ENCODE measurements at places on chromosomes 5 and 9.

- no peaks in the 10 kb centered on the region for H3K27me3 ChIP-seq
- no peaks in the 10 kb centered on the region for H3K4me1 ChIP-seq
- H3K36me3 ChIP-seq = no peaks in the 10 kb centered on the region
- H3K27ac ChIP-seq = no peak overlapping the region
- H3K4me3 ChIP-seq = no peak overlapping the region
- no peak for DNase-seq
These were observed 108.3 kb downstream of the DRD1 start for GRCh38 chr5:175335691-175336090.

DNA sequence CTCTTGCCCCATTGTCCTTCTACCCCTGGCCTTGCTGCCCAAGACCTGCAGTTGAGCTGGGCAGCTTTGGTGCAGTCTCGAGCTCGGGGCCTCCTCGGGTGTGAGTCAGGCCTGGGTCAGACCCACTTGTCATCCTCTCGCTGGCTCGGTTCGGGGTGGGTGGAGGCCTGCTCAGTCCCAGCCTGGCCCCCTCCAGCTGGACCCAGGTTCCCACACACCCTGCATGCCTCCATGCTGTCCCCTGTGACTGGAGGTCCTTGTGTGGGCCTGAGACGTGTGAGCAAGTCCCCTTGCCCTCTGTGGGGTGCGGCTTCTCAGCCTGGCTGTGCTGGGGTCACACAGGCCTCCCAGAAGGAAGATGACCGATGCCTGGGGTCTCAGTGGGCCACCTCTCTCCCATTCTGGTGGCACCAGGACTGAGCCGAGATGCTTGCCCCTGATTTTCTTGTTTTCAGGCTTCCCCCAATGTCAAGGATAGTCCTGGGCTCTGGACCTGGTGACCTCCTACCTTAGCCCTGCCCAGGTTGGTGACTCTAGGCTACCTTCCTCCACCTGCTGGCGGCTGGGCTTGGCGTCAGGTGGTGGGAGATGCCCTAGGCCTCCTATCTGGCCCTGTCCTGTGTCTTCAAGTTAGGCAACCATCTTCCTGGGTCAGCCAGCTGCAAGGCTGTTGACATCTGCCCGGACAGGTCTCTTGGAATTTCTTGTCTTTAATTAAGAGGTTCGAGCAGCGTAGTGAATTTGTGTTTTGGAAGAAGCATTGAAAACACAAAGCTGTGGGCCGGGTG lies 15.1 kb downstream of the WNK2 start:
- no peaks in the 10 kb centered on the region for H3K27me3 ChIP-seq
- DNase-seq = no peak
- H3K27ac ChIP-seq = no peak overlapping the region
- no peaks in the 10 kb centered on the region for H3K36me3 ChIP-seq
- H3K4me1 ChIP-seq = peaks cover 14% of the 10 kb centered on the region
- H3K4me3 ChIP-seq = no peak overlapping the region

GRCh38 chr9:79670269-79670961 lies 98.7 kb downstream of the TLE4 start:
- no peak overlapping the region for H3K4me3 ChIP-seq
- peak; percentile 88 for DNase-seq
- peaks cover 49% of the 10 kb centered on the region for H3K4me1 ChIP-seq
- H3K27ac ChIP-seq = peak overlapping the region; percentile 97
- H3K27me3 ChIP-seq = no peaks in the 10 kb centered on the region

DNA sequence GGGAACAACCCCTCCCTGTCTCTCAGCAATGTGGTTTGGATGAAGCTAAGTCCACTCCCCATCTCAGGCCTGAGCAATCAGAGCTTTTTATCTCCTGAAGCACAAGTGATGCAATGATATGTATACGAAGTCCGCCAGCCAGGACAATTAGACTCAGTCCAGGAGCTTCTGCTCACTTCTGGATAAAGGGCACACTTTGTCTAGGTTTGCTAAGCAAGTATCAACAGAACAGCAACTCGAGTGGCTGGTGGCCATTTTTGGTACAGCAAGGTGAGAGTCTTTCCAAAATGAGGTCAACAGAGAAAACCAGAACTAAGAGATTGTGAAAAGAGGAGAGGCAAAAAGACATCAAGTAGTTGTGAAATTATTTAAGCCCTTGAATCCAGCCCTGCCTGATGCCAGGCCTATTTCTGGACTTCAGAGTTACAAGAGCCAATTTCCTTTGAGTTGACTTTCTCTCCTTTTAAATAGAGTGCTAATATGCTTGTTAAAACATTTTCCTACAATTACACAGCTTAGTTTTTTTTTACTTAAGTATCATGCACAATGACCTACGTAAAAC lies 8.2 kb downstream of the NDUFA8 start:
- no peaks in the 10 kb centered on the region for H3K27me3 ChIP-seq
- H3K27ac ChIP-seq = no peak overlapping the region
- no peaks in the 10 kb centered on the region for H3K4me1 ChIP-seq

DNA sequence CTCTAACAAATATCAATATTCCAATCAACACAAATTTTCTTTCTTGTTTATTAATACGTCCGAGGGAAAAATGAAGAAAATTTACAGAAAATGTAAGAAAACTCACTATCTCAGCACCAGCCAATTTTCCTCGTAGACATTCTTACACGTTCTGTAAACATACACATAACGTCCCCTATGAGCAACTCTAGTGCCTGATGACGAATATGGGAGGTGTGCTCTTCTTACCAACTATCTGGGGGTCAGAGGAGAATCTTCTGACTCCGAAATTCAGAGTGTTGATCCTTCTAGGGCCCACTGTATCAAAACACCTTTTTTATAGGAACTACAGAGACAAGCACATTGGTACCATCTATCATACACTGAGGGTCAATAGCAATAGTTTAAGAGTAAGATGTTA lies 198.7 kb downstream of the GAPVD1 start:
- H3K27ac ChIP-seq = no peak overlapping the region
- H3K36me3 ChIP-seq = 0 out of 2 replicates have a peak, but pooled peaks cover 7% of the 10 kb centered on the region
- H3K4me1 ChIP-seq = no peaks in the 10 kb centered on the region
- no peak for DNase-seq
- H3K27me3 ChIP-seq = no peaks in the 10 kb centered on the region

DNA sequence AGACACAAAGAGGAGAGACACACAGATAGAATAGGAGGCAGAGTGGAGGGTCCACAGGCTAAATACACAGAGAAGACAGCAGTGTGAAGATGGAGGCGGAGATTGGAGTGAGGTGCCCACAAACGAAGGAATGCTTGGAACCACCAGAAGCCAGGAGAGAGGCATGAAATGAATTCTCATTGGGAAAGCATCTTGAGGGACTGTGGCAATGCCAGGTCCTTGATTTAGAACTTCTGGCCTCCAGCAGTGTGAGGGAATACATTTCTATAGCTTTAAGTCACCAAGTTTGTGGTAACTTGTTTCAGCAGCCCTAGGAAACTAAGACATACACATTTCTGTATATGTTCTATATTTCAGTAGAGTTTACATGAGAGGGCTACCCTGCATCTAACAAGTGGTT lies 396.6 kb upstream of the ZNF608 start:
- DNase-seq = no peak
- no peaks in the 10 kb centered on the region for H3K4me1 ChIP-seq
- no peak overlapping the region for H3K27ac ChIP-seq
- no peaks in the 10 kb centered on the region for H3K36me3 ChIP-seq
- no peaks in the 10 kb centered on the region for H3K27me3 ChIP-seq
- no peak overlapping the region for H3K4me3 ChIP-seq

DNA sequence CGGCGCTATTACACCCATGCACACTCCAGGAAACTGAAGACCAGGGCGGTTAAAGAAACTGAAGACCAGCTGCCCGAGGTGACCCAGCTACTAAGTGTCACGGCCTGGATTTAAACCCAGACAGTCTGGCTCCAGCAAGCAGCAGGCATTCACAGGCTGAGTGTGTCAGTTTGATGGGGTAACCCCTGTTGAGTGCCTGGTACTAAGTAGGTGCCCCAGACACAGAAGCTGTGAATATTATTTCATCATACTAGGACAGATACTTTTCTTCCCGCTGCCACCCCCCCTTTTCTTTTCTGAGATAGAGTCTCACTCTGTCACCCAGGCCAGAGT lies 7.3 kb downstream of the ENG start:
- no peaks in the 10 kb centered on the region for H3K4me1 ChIP-seq
- no peaks in the 10 kb centered on the region for H3K27me3 ChIP-seq
- no peaks in the 10 kb centered on the region for H3K36me3 ChIP-seq
- DNase-seq = no peak
- no peak overlapping the region for H3K4me3 ChIP-seq

DNA sequence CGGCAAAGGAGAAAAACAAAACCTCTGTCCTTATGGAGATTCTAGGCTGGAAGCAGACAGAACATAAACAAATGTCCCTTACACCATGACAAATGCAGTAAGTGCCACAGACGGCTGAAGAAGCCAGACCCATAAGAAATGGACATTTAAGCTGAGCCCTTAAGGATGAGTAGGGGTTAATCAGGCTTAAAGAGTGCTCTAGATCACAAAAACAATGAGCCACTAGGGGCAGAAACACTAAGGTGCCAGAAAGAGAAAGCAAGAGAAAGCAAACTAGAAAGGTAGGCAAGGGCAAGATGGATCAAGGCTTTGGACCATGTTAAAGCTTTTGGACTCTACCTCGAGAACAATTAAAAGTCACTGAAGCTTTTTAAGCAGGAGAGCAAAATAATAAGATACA lies 326.9 kb upstream of the WWC1 start:
- H3K4me1 ChIP-seq = no peaks in the 10 kb centered on the region
- H3K27me3 ChIP-seq = peaks cover 17% of the 10 kb centered on the region
- H3K27ac ChIP-seq = no peak overlapping the region
- DNase-seq = no peak
- no peak overlapping the region for H3K4me3 ChIP-seq
- no peaks in the 10 kb centered on the region for H3K36me3 ChIP-seq

- peaks cover 2% of the 10 kb centered on the region for H3K27me3 ChIP-seq
- H3K4me3 ChIP-seq = no peak overlapping the region
- DNase-seq = no peak
- no peak overlapping the region for H3K27ac ChIP-seq
These were observed 4.1 kb downstream of the CFAP95 start for GRCh38 chr9:69824499-69825252.

DNA sequence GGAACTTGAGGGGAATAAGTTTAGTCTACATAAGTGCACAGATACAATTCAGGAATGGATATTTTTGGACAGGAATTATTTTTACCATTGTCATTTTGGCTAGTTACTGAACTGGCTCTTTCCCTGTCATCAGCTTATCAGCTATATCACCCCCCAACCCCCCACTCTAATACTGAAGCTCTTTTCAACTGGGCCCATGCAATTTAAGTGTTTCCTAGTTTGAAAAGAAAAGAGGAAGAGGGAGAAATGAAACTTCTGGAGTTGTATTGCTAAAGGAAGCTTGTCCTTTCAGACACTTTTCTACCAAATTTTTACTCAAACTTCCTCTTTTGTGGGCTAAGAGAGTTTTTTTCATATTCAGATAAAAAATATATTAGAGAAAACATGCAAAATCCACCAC lies 18.5 kb upstream of the TIMD4 start:
- no peak overlapping the region for H3K27ac ChIP-seq
- DNase-seq = no peak
- no peaks in the 10 kb centered on the region for H3K4me1 ChIP-seq
- H3K4me3 ChIP-seq = no peak overlapping the region
- no peaks in the 10 kb centered on the region for H3K36me3 ChIP-seq

DNA sequence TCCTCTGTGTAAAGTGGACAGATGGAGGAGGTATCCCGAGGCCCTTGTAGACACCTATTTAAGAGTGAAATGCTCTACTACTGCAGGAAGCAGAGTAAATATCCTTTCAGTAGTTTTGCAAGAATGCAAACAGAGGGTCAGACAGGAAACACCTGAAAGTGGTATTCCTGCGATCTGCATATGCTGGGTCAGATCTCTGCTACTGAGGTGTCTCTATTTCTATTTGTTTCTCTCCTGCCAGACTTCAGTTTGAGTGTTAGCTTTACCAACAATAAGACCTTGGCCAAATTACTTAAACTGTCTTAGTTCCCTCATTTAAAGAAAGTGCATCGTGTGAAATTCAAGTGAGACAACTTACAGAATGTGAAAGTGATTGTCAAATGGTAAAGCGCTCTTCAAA lies 47.6 kb downstream of the JAKMIP2 start:
- no peaks in the 10 kb centered on the region for H3K27me3 ChIP-seq
- H3K36me3 ChIP-seq = no peaks in the 10 kb centered on the region
- H3K27ac ChIP-seq = no peak overlapping the region
- H3K4me3 ChIP-seq = no peak overlapping the region

GRCh38 chr5:10317825-10318682 lies 10.4 kb upstream of the CMBL start:
- DNase-seq = peak; percentile 93
- no peak overlapping the region for H3K4me3 ChIP-seq
- H3K36me3 ChIP-seq = no peaks in the 10 kb centered on the region
- H3K27me3 ChIP-seq = no peaks in the 10 kb centered on the region
- peaks cover 11% of the 10 kb centered on the region for H3K4me1 ChIP-seq
- H3K27ac ChIP-seq = peak overlapping the region; percentile 52

- no peak overlapping the region for H3K27ac ChIP-seq
- no peak for DNase-seq
- no peaks in the 10 kb centered on the region for H3K4me1 ChIP-seq
- no peaks in the 10 kb centered on the region for H3K36me3 ChIP-seq
- H3K4me3 ChIP-seq = no peak overlapping the region
These were observed 82.3 kb upstream of the ITGA2 start for GRCh38 chr5:52906845-52907244.

- no peaks in the 10 kb centered on the region for H3K36me3 ChIP-seq
- no peak overlapping the region for H3K4me3 ChIP-seq
- peak; percentile 87 for DNase-seq
- peaks cover 33% of the 10 kb centered on the region for H3K4me1 ChIP-seq
- H3K27me3 ChIP-seq = no peaks in the 10 kb centered on the region
These were observed 128.0 kb downstream of the RASEF start for GRCh38 chr9:82934949-82935348.

GRCh38 chr9:134066913-134067851 lies 644 bp downstream of the BRD3 start:
- no peak for DNase-seq
- no peak overlapping the region for H3K27ac ChIP-seq
- peak overlapping the region; percentile 89 for H3K4me3 ChIP-seq
- no peaks in the 10 kb centered on the region for H3K27me3 ChIP-seq

- H3K4me1 ChIP-seq = peaks cover 8% of the 10 kb centered on the region
- H3K27me3 ChIP-seq = no peaks in the 10 kb centered on the region
- DNase-seq = no peak
- no peaks in the 10 kb centered on the region for H3K36me3 ChIP-seq
- no peak overlapping the region for H3K4me3 ChIP-seq
- peak overlapping the region; percentile 45 for H3K27ac ChIP-seq
These were observed 56.4 kb downstream of the ALDH7A1 start for GRCh38 chr5:126538579-126538978.

- no peak for DNase-seq
- no peaks in the 10 kb centered on the region for H3K27me3 ChIP-seq
- no peaks in the 10 kb centered on the region for H3K36me3 ChIP-seq
- peaks cover 14% of the 10 kb centered on the region for H3K4me1 ChIP-seq
- no peak overlapping the region for H3K27ac ChIP-seq
These were observed 8.4 kb upstream of the JMY start for GRCh38 chr5:79227484-79228025.

GRCh38 chr5:152358861-152359568 lies 46.1 kb downstream of the NMUR2 start:
- H3K27ac ChIP-seq = no peak overlapping the region
- H3K36me3 ChIP-seq = no peaks in the 10 kb centered on the region
- H3K4me3 ChIP-seq = no peak overlapping the region
- H3K27me3 ChIP-seq = 0 out of 2 replicates have a peak, but pooled peaks cover 3% of the 10 kb centered on the region
- DNase-seq = no peak

Measured in PC-3 (cell line).